ENCODE measurements at places on chromosomes 7 and 10. TPM values are rescaled to one million over a fixed set of nuclear protein-coding genes. Genes with fewer than 3 reads are reported as not detected.

Gene PNLIP
- not detected for total RNA-seq

Gene HMX3
- total RNA-seq = not detected

Gene PROSER2
- total RNA-seq = 1.8 TPM

Gene LRRD1
- total RNA-seq = not detected

GRCh38 chr10:63543576-63543962, 22.4 kb downstream of the REEP3 start:
- DNase-seq = no peak
- H3K27ac ChIP-seq = no peak overlapping the region
- H3K36me3 ChIP-seq = peaks cover 17% of the 10 kb centered on the region
- H3K4me3 ChIP-seq = no peak overlapping the region

GRCh38 chr7:36982766-36983165, 258.5 kb upstream of the AOAH start:
- H3K4me1 ChIP-seq = no peaks in the 10 kb centered on the region
- no peak overlapping the region for H3K4me3 ChIP-seq
- H3K27ac ChIP-seq = no peak overlapping the region

DNA sequence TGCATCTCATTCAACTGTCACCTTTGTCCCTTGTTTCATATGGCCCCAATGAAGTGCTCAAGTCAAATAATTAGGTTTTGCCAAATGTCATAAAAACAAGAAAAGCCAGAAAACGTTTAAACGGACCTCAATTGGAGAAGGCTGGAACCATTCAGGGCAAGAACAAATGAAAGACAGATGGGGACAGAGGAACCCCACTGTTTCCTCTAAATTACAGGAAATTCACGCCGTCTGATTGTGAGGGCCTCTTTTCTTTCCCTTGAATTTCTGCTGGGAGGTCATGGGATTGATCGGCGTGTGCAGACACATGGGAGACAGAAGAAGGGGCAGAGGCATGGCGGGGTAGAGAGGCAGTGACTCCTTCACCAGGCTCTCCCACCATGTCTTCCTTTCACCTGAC, 656.4 kb downstream of the KCNMA1 start:
- no peak overlapping the region for H3K27ac ChIP-seq
- H3K27me3 ChIP-seq = peaks cover 3% of the 10 kb centered on the region
- H3K4me3 ChIP-seq = no peak overlapping the region
- H3K4me1 ChIP-seq = no peaks in the 10 kb centered on the region

DNA sequence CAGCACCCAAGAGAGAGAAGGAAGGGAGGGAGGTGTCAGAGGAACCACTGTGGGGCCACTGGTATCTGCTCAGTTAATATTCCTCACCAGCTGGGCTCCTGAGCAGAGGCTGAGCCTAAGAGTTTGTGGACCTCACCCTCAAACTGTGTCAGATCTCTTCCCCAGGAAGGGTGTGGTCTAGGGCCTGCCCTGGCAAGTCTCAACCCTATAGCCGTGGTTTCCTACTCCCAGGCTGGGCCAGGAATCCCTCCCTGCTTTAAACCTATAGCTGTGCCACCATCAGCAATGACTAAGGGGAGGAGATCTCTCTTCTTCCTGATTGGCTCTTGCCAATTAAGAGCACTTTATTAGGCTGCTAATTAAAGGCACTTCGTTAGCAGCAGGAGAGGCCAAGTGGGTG, 29.9 kb downstream of the POLL start:
- H3K4me1 ChIP-seq = peaks cover 13% of the 10 kb centered on the region
- no peak for DNase-seq
- peaks cover 21% of the 10 kb centered on the region for H3K27me3 ChIP-seq
- no peak overlapping the region for H3K27ac ChIP-seq

- H3K4me3 ChIP-seq = no peak overlapping the region
- DNase-seq = no peak
- no peak overlapping the region for H3K27ac ChIP-seq
- H3K27me3 ChIP-seq = no peaks in the 10 kb centered on the region
Measured at GRCh38 chr7:14606101-14606500, 296.4 kb downstream of the DGKB start.

- DNase-seq = no peak
- peaks cover 22% of the 10 kb centered on the region for H3K4me1 ChIP-seq
- H3K27ac ChIP-seq = no peak overlapping the region
- H3K27me3 ChIP-seq = peaks cover 2% of the 10 kb centered on the region
- peaks cover 5% of the 10 kb centered on the region for H3K36me3 ChIP-seq
Measured at GRCh38 chr10:115915429-115915828, 357.6 kb downstream of the GFRA1 start.

- peaks cover 8% of the 10 kb centered on the region for H3K4me1 ChIP-seq
- H3K27me3 ChIP-seq = no peaks in the 10 kb centered on the region
- no peak overlapping the region for H3K4me3 ChIP-seq
- no peaks in the 10 kb centered on the region for H3K36me3 ChIP-seq
- H3K27ac ChIP-seq = no peak overlapping the region
Measured at GRCh38 chr7:149860821-149861727, 12.7 kb upstream of the ATP6V0E2 start.
